ENCODE measurements at places on chromosomes 3 and 15.

DNA sequence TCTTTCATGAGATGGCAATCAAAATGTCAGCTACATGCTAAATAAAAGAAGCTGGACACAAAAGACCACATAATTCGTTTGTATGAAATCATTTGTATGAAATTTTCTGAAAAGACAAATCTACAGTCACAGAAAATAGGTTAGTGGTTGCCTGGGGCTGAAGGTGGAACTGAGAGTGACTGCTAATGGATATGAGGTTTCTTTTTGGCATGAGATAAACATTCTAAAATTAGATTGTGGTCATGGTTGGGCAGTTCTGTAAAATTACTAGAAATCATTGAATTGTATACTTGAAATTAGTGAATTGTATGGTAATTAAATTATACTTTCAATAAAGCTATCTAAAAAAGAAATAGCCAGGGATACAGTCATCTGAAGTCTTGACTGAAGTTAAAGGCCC lies 2.7 kb upstream of the DMXL2 start:
- DNase-seq: no peak
- no peaks in the 10 kb centered on the region for H3K27me3 ChIP-seq
- no peak overlapping the region for H3K4me3 ChIP-seq
- no peaks in the 10 kb centered on the region for H3K36me3 ChIP-seq

- no peaks in the 10 kb centered on the region for H3K4me1 ChIP-seq
- H3K27me3 ChIP-seq: no peaks in the 10 kb centered on the region
These were observed 468.0 kb upstream of the TBL1XR1 start for GRCh38 chr3:177665122-177665808.

- no peaks in the 10 kb centered on the region for H3K27me3 ChIP-seq
- DNase-seq: peak; percentile 83
- H3K36me3 ChIP-seq: no peaks in the 10 kb centered on the region
- peaks cover 27% of the 10 kb centered on the region for H3K4me1 ChIP-seq
These were observed at the start of gene MTHFS for GRCh38 chr15:79896634-79897379. Gene MTHFS (minus strand): TSS chr15:79897014. CDS start chr15:79896988, 26 bp downstream.

GRCh38 chr3:38148311-38148882 lies 9.9 kb downstream of the MYD88 start:
- H3K36me3 ChIP-seq: no peaks in the 10 kb centered on the region
- H3K4me1 ChIP-seq: no peaks in the 10 kb centered on the region
- no peak overlapping the region for H3K27ac ChIP-seq
- DNase-seq: no peak

- H3K27ac ChIP-seq: no peak overlapping the region
- H3K36me3 ChIP-seq: no peaks in the 10 kb centered on the region
- no peaks in the 10 kb centered on the region for H3K4me1 ChIP-seq
- no peak for DNase-seq
- H3K27me3 ChIP-seq: no peaks in the 10 kb centered on the region
These were observed 293.1 kb downstream of the GBE1 start for GRCh38 chr3:81468391-81468790.

DNA sequence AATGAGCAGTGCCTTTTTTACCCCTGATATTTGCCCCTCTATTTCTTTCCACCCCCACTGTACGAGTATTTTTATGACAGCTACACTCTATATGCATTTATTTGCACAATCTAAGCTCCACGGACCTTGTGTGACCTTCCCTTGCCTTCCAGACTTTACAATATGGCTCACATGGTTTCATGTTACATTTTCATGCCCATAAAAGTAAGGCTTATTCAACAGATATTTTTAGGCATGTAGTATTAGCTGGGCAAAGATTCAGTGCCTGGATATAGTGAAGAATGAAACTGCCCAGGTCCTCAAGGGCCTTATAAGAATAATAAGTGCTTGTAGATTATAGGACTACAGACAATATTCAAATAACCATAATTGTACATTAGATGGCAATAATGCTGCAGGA lies 481.9 kb upstream of the CNTN4 start:
- no peaks in the 10 kb centered on the region for H3K27me3 ChIP-seq
- H3K27ac ChIP-seq: no peak overlapping the region
- no peak for DNase-seq
